ENCODE measurements at places on chromosomes 1 and 21.

- peak; percentile 74 for DNase-seq
Measured at GRCh38 chr1:245356891-245357585, 202.3 kb downstream of the KIF26B start.

DNA sequence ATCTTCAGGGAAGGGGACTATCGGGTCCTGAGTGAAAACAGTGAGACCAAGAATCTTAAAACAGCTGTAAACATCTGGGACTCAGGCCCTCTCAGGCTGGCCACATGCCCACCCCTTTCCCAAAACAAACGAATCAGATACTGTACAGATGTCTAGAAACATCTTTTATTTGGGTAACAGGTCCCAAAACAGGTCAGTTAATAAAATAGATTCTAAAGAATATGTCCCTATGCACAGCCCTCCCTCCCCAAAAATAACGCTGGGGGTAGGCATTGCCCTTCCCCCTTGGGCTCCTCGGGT lies 499 bp upstream of the CRTC2 start:
- DNase-seq, result no peak

- peak; percentile 58 for DNase-seq
Measured at GRCh38 chr1:60108196-60108595, 34.6 kb upstream of the C1orf87 start.

DNA sequence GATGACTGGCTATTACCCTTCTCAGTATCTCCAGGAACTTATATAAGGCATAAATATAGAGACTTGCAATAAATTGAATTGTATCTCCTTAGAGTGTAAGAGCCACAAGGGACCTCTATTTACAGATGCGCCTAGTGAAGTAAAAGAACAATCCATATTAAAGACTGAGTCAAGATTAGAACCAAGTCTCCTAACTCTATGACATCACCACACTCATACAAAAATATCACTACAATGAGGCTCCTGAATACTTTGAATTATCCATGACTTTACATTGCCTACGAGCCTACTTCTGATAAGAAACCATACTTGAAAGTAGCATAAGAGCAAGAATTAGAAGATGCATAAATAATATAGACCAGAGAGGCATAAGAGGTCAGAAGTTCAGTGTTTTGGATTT lies 18.8 kb downstream of the DPYD start:
- DNase-seq, result no peak

- DNase-seq, result no peak
Measured at GRCh38 chr1:22088331-22088730, 35.8 kb downstream of the CDC42 start.

DNA sequence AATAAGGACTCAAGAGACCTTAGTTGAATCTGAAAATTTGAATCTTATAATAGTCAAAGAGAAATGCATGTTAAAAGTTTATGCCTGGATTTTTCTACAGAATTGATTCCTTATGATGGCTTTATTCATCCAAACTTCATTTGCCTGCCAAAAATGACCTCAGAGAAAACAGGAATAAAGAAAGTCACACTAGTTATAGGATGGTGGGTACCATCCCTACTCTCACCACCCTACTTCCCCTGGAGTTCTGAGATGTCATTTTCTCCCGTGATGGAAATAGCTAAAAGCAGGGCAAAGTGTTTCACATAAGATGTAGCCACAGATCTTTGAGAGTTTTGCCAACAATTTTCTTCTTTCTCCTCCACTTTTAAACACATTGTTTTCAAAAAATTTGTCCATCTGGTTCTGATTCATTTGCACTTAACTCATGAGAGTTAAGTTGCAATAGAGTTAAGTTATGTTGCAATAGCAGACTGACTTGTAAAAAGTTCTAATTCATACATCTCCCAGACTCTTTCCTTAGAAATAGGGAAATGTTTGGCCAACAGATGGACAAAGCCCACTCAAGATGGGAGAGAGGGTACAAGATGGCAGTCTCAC lies 384.6 kb downstream of the PLPP3 start:
- no peak for DNase-seq

GRCh38 chr1:92482665-92483609 lies 3.8 kb downstream of the GFI1 start:
- no peak for DNase-seq

- DNase-seq, result no peak
Measured at GRCh38 chr1:206930210-206930798, 8.6 kb upstream of the FCMR start.

Measured in kidney epithelial cell (primary cell).